Mesothelial cell of epicardium (in vitro differentiated cells): ENCODE measurements at places on chromosomes 1 and 21.

DNA sequence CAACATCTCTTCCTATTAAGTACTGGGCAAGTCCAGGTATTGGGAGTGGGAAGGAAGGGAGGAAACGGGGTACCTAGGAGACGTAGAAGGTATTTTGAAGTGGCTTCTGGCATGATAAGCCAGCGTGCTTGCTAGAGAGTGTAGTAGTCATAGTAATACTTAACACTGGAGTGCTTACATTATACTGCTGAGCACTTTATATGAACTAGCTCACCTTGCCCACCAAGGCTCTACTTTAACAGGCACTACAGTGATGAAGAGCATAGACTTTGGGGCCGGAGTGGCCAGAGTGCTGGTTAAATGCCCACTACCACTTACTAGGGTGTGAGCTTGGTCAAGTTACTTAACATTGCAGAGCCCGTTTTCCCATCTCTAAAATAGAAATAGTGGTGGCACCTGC lies 61.7 kb downstream of the ACP6 start:
- no peaks in the 10 kb centered on the region for H3K27me3 ChIP-seq
- peaks cover 46% of the 10 kb centered on the region for H3K36me3 ChIP-seq
- DNase-seq = no peak
- H3K27ac ChIP-seq = no peak overlapping the region
- no peaks in the 10 kb centered on the region for H3K4me1 ChIP-seq

- H3K4me1 ChIP-seq = peaks cover 15% of the 10 kb centered on the region
- no peaks in the 10 kb centered on the region for H3K27me3 ChIP-seq
- H3K4me3 ChIP-seq = no peak overlapping the region
- DNase-seq = no peak
- no peaks in the 10 kb centered on the region for H3K36me3 ChIP-seq
Measured at GRCh38 chr1:24233684-24234600, 46.9 kb upstream of the IFNLR1 start.

GRCh38 chr1:19124273-19124672 lies 85.8 kb downstream of the UBR4 start:
- DNase-seq = no peak
- no peak overlapping the region for H3K4me3 ChIP-seq
- no peak overlapping the region for H3K27ac ChIP-seq
- H3K36me3 ChIP-seq = peaks cover 56% of the 10 kb centered on the region
- no peaks in the 10 kb centered on the region for H3K27me3 ChIP-seq

- peaks cover 38% of the 10 kb centered on the region for H3K27me3 ChIP-seq
- DNase-seq = no peak
- H3K4me3 ChIP-seq = no peak overlapping the region
- no peak overlapping the region for H3K27ac ChIP-seq
- no peaks in the 10 kb centered on the region for H3K36me3 ChIP-seq
Measured at GRCh38 chr1:200075938-200076546, 48.5 kb downstream of the NR5A2 start.

DNA sequence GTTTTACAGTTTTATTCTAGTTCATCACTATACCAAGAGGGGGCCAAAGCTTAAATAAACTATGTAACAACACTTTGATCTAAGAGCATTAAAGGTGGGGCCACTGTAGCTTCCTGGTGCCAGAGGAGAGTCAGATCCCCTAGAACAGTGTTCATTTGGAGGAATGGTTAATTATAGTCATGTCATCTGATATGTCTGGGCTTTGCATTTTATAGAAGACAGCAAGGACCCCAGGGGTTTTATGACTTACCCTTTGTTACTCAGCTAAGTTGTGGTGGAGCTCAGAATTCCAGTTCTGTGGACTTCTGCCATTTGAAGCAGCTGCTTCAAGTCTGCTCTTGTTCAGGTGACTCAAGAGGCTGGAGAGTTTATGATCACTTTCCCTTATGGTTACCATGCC lies 16.7 kb downstream of the KDM4A start:
- no peak for DNase-seq
- H3K4me1 ChIP-seq = no peaks in the 10 kb centered on the region
- no peaks in the 10 kb centered on the region for H3K27me3 ChIP-seq
- no peak overlapping the region for H3K27ac ChIP-seq

GRCh38 chr1:110541906-110542395 lies 23.0 kb upstream of the KCNA10 start:
- H3K4me3 ChIP-seq = no peak overlapping the region
- H3K36me3 ChIP-seq = no peaks in the 10 kb centered on the region
- peaks cover 40% of the 10 kb centered on the region for H3K27me3 ChIP-seq
- H3K27ac ChIP-seq = no peak overlapping the region
- H3K4me1 ChIP-seq = no peaks in the 10 kb centered on the region
- DNase-seq = no peak

GRCh38 chr1:173869021-173869359 lies 810 bp downstream of the ZBTB37 start:
- peak overlapping the region; percentile 99 for H3K4me3 ChIP-seq
- peak overlapping the region; percentile 99 for H3K27ac ChIP-seq
- H3K36me3 ChIP-seq = peaks cover 44% of the 10 kb centered on the region
- H3K27me3 ChIP-seq = no peaks in the 10 kb centered on the region
- H3K4me1 ChIP-seq = peaks cover 42% of the 10 kb centered on the region
- DNase-seq = no peak

DNA sequence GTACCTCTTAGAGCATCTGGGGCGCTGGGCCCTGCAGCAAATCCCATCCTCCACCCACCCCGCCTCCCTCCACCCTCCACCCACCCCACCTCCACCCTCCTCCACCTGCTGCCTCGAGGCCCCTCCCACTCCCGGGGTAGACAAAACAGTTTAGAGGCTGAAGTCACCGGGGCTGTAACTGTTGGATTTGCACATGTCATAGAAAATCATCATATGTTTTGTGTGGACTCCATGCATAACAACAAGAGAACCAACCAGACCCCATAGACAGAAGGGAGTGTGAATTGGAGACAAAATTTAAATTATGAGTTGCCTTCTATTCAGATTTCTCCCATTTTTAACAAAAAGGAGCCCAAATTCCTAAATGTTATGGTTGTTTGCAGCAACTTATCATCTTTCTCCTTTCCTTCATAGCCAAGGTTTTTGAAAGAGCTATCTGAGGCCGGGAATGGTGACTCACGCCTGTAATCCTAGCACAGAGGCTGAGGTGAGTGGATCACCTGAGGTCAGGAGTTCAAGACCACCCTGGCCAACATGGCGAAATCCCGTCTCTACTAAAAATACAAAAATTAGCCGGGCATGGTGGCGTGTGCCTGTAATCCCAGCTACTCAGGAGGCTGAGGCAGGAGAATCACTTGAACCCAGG lies 28.2 kb upstream of the LGALS8 start:
- DNase-seq = no peak
- no peaks in the 10 kb centered on the region for H3K27me3 ChIP-seq
- no peaks in the 10 kb centered on the region for H3K36me3 ChIP-seq
- H3K4me1 ChIP-seq = peaks cover 49% of the 10 kb centered on the region

GRCh38 chr1:161731981-161732718 lies 10.8 kb downstream of the FCRLB start:
- peaks cover 51% of the 10 kb centered on the region for H3K4me1 ChIP-seq
- no peak overlapping the region for H3K27ac ChIP-seq
- no peaks in the 10 kb centered on the region for H3K27me3 ChIP-seq
- DNase-seq = no peak

DNA sequence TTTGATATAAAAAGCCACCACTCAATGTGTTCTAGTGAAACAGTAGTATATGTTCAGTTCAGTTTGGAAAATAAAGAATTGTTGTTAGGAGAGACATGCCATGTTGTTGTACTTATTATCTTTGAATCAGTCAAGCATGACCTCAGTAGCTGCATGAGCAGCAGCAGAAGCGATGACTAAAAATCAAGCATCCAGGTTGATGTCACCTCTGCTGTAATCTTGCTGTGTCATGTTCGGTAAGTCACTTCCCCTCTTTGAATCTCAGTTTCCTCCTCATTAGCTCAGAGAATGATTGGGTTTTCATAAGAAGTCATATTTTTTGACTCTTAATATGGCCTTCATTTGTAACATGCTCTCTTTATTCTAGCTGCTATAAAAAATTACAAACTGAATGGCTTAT lies 428.4 kb upstream of the B3GALT2 start:
- peaks cover 3% of the 10 kb centered on the region for H3K36me3 ChIP-seq
- no peaks in the 10 kb centered on the region for H3K27me3 ChIP-seq
- DNase-seq = no peak
- H3K4me3 ChIP-seq = no peak overlapping the region
- no peak overlapping the region for H3K27ac ChIP-seq

- H3K4me1 ChIP-seq = peaks cover 3% of the 10 kb centered on the region
- DNase-seq = no peak
- no peaks in the 10 kb centered on the region for H3K27me3 ChIP-seq
- H3K27ac ChIP-seq = no peak overlapping the region
- H3K36me3 ChIP-seq = peaks cover 56% of the 10 kb centered on the region
Measured at GRCh38 chr1:156961709-156962108, 41.3 kb downstream of the LRRC71 start.

- no peak overlapping the region for H3K27ac ChIP-seq
- DNase-seq = no peak
- H3K27me3 ChIP-seq = peaks cover 29% of the 10 kb centered on the region
- no peak overlapping the region for H3K4me3 ChIP-seq
- H3K4me1 ChIP-seq = no peaks in the 10 kb centered on the region
Measured at GRCh38 chr1:34631126-34631525, 123.7 kb upstream of the GJB5 start.

DNA sequence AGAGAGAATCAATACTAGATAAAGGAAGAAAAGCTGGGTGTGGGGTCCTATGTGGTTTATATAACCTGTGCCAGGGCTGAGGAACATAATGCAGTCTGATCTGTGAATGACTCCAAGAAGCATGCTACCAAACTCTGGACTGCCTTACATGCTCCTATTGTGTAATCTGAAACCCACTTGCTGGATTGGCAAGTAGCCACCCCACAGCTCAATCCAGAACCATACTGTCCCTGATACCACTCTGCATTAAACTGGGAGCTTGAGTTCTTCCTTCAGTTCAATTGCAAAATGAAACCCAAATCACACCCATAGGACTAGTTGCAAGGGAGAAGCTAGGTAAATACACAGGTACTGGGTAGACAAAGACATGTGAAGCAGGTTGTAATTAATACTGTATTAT lies 115.4 kb upstream of the NEGR1 start:
- no peak for DNase-seq
- no peak overlapping the region for H3K4me3 ChIP-seq
- no peaks in the 10 kb centered on the region for H3K4me1 ChIP-seq
- H3K27me3 ChIP-seq = peaks cover 5% of the 10 kb centered on the region
- H3K27ac ChIP-seq = no peak overlapping the region

DNA sequence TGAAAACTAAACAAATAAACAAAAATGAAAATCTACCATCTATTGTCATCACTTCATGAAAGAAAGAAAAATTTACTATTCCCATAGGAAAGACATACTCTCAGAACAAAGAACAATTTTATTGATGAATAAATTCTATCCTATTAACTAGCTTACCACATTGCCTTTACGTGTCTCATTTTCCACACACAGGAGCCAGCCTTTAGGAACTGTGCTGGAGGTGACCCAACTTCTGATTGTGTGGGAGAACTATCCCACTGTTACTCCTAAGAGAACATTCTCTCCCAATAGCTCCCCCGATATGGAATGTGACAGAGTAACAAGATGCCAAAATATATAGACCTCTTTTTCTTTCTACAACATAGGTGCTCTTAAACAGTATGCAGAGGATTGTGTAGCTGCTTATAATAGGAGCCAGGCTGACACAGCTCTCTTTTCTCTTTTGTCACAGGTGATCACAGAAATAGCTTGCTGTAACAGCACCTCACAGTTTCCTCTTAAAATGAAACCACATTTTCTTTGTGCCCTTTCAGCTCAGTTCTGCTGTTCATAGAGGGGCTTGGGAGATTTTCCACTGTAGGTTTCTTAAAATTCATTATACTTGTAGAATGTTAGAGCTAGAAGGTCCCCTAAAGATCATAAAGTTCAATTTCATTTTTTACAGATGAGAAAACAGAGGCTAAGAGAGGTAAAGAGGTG lies 35.5 kb downstream of the C21orf91 start:
- peaks cover 2% of the 10 kb centered on the region for H3K4me1 ChIP-seq
- H3K27me3 ChIP-seq = peaks cover 17% of the 10 kb centered on the region
- no peak overlapping the region for H3K27ac ChIP-seq
- peaks cover 35% of the 10 kb centered on the region for H3K36me3 ChIP-seq

DNA sequence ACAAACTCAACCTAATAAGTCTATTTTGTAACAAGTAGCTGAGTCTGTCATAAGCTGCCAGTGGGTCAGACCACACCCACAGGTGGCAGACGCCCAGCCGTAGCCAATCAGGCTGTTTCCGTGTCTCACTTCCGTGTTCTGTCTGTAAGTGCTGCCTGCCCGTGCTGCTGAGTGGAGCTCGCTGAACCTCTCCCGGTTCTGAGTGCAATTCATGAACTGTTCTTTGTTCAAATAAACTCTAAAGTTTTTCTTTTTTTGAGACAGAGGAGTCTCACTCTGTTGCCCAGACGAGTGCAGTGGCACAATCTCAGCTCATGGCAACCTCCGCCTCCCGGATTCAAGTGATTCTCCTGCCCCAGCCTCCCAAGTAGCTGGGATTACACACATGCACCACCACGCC lies 25.1 kb downstream of the POFUT2 start:
- H3K27ac ChIP-seq = no peak overlapping the region
- no peak overlapping the region for H3K4me3 ChIP-seq
- peaks cover 35% of the 10 kb centered on the region for H3K36me3 ChIP-seq
- H3K4me1 ChIP-seq = no peaks in the 10 kb centered on the region

DNA sequence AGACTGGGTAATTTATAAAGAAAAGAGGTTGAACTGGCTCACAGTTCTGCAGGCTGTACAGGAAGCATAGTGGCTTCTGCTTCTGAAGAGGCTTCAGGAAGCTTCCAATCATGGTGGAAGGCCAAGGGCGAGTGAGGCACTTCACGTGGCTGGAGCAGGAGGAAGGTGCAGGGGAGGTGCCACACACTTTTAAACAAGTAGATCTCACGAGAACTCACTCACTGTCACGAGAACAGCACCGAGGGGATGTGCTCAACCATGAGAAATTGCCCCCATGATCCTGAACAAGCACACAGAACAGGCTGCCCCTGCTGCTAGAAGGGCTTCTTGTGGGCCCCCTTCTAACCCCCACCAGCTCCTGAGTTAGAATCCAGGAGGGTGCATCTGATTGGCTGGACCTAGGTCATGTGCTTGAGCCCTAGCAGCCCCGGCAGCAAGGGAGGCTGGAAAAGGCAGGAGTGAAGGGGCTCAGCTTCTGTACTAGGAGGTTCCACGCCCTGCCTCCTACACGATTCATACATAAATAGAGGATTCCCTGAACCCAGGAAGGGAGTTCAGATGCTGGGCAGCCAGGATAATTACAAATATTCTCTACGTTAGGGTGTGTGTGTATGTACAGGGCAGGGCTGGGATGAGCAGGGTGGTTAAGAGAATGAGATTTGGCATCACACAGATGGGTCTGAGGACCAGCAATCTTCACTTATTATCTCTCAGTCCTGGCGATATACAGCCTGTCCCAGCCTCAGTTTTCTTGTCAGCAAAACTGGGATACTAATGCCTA lies 72.8 kb upstream of the ATP5PO start:
- no peak overlapping the region for H3K27ac ChIP-seq
- no peaks in the 10 kb centered on the region for H3K27me3 ChIP-seq
- DNase-seq = no peak
- no peaks in the 10 kb centered on the region for H3K36me3 ChIP-seq

DNA sequence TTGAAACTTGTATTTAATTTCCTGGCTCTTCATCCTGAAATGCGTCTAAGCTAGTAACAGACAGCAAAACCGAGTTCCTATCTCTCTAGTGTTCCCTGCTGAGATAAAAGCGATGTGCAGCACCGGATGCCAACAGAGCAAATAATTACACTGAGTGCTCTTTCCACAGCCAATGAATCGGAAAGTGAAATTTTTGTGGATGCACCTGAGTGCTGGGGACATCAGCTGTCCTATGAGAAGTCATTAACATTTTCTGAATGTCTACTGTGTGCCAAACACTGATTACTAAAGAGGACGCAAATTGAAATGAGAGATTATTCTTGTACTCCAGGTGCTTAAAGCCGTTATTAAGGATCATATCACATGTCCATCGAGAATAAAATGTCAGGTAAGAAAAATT lies 278.0 kb downstream of the RGS7 start:
- no peak overlapping the region for H3K27ac ChIP-seq
- H3K4me1 ChIP-seq = peaks cover 47% of the 10 kb centered on the region
- H3K27me3 ChIP-seq = no peaks in the 10 kb centered on the region
- H3K36me3 ChIP-seq = no peaks in the 10 kb centered on the region
- H3K4me3 ChIP-seq = no peak overlapping the region
